ENCODE measurements at places on chromosomes 11 and 22.

- DNase-seq, result peak; percentile 70
Observed at GRCh38 chr22:36757668-36758211, 18.2 kb downstream of the IFT27 start.

DNA sequence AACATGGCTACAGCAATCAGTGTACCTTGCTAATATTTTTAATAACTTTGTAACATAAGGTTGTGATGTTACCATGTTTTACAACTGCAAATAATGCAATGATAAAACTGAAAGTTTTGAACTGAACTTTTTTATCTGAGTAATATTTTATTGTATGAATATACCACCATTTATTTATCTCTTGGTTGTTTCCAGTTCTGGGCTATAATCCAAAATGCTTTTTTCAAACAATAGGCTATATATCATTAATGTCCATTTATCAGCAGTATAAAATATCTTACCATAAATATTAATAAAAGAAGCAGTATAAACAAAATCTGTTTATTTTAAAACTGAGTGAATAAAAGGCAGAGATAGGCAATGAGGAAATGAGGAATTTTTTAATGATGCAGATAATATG lies 63.3 kb downstream of the SIK3 start:
- no peak for DNase-seq

GRCh38 chr22:46537946-46538813 lies 760 bp upstream of the CELSR1 start:
- DNase-seq, result peak; percentile 27

GRCh38 chr11:121555121-121555520 lies 102.4 kb upstream of the SORL1-AS1 start:
- DNase-seq, result no peak

- no peak for DNase-seq
Observed at GRCh38 chr11:2311353-2312133, 9.7 kb downstream of the TSPAN32 start.

DNA sequence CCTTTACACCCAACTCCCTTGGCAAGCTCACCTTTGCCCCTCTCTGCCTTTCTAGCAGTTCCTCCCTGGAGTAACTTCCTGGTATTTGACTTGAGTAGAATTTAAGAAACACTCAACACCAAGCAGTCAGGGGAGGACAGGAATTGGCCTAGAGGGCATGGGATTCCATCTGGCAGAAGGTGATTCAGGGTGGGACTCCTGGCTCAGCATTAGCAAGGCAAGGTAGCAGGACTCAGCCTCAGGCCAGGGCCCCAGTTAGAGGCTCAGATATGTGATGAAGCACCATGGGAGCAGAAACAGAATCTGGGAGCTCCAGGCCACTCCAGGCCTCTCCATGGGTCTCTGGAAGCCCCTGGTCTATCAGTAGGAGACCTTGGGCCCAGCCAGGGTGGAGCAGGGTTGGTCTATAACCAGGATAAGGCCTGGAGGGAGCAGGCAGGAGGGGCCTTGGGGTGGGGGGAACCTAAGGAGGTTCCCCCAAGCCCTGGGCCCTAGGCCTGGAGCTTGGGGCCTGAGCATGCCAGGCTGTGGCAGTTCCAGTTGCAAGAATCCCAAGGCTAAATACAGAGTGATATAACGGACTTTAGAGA lies 148.2 kb downstream of the PARVA start:
- no peak for DNase-seq

- DNase-seq, result peak; percentile 25
Observed at GRCh38 chr22:41862530-41863266, 29.8 kb downstream of the SREBF2 start.

GRCh38 chr11:128726458-128727139 lies 32.7 kb downstream of the FLI1 start:
- no peak for DNase-seq

DNA sequence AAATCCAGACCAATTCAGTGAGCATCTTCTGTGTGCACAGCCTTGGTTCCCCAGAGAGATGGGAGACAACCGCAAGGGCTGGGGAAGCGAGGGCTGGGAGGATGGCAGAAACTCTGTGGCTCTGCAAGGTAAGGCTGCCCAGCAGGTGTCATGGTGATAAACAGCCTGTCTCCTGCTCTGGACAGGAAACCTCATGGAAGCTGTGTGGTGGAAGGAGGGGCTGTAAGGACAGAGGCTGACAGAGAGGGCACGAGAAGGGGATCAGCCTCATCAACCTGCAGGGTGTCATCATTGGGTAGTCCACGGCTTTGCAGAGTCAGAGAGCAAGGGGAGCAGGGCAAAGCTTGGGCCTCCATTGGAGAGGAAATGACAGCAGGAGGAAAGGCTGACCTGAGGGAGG lies 138.4 kb upstream of the CADM1 start:
- DNase-seq, result no peak

- no peak for DNase-seq
Observed at GRCh38 chr22:46294784-46295183, 1.9 kb upstream of the GTSE1 start.

DNA sequence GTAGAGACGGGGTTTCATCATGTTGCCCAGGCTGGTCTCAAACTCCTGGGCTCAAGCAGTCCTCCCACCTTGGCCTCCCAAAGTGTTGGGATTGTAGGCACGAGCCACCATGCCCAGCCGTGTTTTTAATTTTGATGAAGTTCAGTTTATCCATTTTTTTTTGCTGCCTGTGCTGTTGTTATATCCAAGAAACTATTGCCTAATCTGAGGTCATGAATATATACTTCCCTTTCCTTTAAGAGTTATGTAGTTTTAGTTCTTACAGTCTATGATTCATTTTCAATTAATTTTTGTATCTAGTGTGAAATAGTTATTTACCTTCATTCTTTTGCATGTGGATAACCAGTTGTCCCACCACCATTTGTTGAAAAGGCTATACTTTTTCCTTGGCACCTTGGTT lies 50.3 kb upstream of the SORL1-AS1 start:
- DNase-seq, result no peak

GRCh38 chr11:122202161-122202950 lies 86.3 kb upstream of the BLID start:
- DNase-seq, result peak; percentile 83

- DNase-seq, result peak; percentile 81
Observed at GRCh38 chr22:35900483-35901168, 128.0 kb downstream of the RBFOX2 start.

- no peak for DNase-seq
Observed at GRCh38 chr22:48959496-48959895, 868.2 kb downstream of the BRD1 start.

DNA sequence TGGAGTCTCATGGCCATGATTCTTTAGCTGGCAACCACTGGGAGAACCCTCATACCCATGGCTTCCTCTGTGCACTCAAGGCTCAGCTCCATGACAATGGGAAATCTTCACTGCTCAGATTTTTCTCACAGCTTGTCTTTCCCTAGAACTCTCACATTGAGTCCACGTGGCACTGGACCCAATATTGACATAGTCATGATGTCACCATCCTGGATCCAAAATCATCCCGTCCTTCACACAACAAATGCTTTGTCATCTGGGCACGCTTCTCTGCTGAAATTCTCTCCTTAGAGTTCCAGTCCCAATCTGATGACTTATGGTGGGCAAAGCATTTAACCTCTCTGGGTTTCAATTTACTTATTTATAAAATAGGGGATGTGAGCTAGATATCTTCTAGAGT lies 37.7 kb upstream of the CD44 start:
- no peak for DNase-seq

GRCh38 chr11:129376658-129377341 lies 1.2 kb downstream of the BARX2 start:
- no peak for DNase-seq

- no peak for DNase-seq
Observed at GRCh38 chr11:107598225-107599139, 7.5 kb downstream of the ELMOD1 start.

DNA sequence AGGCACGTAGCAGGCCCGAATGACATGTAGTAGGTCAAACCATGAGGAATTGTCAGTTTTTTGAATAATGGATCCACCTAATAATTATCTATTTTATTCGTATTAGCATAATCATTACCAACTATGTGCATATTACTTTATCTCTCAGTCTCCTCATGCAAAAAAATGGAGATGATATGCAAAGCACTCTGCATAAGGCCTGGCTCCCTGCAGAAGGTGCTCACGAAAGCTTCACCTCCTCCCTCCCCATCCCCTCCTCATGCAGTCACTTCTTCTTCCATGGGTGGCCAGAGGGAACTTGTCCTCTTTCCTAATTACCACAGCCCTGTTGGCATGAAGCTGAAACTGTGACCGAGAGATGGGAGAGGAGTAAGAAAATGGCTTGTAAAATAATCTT lies 20.8 kb upstream of the TSKU start:
- DNase-seq, result no peak

DNA sequence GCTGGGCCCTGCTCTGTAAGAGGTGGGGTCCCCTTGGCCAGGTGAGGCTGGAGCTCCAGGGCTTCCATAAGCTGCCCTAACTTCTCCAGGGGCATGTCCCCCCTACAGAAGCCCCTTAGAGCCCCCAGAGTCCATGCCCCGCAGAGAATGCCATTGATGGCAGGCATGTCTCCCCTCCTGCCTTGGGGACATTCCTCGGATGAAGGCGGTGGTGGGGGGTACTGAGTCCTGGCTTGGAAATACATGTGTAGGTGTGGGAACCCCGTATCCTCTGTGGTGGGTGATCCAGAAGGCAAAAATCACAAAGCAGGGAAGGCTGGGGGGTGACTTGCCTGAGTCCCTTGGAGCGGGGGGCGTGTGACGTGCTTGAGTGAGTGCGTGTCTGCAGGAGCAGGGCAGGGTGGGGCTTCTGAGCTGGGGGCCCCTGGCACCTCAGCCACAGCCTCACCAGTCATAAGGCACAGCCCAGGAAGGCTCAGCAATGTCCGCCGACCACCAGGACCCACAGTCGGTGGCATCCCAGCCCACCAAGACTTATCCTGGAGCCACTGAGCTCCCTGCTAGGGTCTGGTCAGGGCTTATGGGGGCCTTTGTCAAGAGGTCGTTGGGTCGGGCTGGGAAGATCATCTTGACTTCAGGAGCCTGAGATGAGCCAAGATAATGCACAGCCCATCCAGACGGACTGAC lies 69.8 kb upstream of the KCNQ1OT1 start:
- DNase-seq, result no peak

GRCh38 chr11:119756169-119756865 lies 27.3 kb upstream of the NECTIN1 start:
- DNase-seq, result no peak

- no peak for DNase-seq
Observed at GRCh38 chr22:50034126-50035081, 21.8 kb upstream of the IL17REL start.

DNA sequence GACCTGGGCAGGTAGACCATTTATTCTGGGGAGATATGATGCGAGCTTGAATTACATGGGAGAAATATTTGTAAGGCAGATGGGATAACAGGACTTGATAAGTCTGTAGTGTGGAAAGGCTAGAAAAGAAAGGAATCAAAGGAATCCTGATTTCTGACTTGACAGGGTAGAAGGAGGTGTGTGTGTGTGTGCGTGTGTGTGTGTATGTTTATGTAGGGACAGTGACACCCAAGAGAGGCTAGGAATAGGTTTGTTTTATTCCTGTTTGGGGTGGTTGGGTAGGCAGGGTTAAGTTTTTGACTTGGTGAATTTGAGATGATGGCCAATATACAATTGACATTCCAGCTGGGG lies 390 bp upstream of the HTATIP2 start:
- DNase-seq, result no peak

DNA sequence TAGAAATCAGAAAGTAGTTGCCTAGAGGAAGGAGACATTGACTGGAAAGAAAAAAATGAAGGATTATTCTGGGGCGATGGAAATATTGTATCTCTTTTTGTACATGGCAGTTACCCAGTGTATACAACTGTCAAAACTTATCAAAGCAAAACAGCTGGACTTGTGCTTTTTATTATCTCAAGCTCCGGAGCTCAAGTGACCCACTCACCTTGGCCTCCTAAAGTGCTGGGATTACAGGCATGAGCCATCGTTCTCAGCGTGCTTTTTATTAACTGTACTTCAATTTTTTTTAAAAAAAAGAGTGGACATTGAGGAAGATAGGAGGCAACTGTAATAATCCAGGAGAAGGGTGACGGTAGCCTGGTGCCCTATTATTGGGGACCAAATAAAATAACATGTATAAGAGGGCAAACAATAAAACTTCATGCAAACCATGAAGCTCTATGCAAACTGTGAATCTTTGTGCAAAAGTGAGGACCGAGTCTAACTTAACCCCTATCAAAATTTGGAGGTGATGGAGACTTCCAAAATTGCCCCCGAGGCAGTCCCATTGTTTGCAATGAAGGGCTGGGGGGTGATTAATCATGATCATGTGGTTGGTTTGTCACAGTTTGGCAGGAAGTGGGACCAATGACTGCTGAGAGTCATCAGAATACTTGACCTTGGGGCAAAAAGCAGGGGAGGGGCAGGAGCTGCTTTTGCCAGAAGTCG lies 23.5 kb downstream of the FZD4 start:
- peak; percentile 62 for DNase-seq

DNA sequence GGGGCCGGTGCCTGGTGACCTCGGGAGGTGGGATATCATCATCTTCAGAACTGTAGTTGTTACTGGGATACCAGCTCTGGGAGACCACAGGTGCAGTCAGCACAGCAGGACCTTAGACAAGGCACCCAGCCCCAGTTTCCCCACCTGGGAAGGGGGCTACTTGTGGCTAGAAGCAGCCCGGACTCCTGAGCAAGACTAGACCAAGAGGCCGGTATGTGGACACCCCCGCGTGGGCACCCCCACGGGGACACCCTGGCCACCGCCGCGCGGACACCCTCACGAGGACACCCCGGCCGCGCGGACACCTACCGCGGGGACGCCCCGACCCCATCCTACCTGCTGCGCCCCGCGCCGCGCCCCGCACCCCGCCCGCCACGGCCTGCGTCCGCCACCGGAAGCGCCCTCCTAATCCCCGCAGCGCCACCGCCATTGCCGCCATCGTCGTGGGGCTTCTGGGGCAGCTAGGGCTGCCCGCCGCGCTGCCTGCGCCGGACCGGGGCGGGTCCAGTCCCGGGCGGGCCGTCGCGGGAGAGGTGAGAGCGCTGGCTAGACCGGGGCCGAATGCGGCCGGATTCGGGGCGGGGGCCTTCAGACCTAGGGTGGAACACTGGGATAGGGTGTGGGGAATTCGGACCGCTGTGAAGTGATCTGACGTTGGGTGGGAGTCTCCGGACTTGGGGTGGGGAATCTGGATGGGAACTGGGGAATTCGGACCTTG lies at the start of the genes COMT and TXNRD2:
Gene COMT, plus strand, starts transcription at position 408 of the 718 bp plus-strand sequence. CDS start 20,755 bp downstream, outside the sequence.
Gene TXNRD2, minus strand, starts transcription at position 454 of the 718 bp plus-strand sequence. Its CDS starts 15 bp downstream, at position 439.
- DNase-seq, result peak; percentile 57

GRCh38 chr11:47940904-47941649 lies 39.3 kb upstream of the PTPRJ start:
- no peak for DNase-seq

DNA sequence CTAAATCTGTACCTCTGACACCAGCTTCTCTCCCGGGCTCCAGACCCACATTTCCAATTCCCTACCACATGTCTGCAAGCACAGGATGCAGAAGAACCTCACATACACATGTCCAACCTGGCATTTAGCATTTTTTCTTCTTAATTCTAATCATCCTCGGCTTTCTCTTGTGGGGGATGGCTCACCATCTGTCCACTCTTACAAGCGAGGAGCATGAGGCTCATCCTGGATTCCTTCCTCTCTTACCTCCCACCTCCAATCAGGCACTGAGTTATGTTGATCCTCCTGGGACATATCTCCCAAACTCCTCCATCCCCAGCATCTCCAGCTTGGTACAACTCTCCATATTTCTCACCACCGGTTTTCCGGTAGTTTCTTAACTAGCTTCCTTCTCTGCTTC lies 149.8 kb upstream of the LARGE1 start:
- DNase-seq, result no peak

Measured in IMR-90 (cell line).